ENCODE measurements at places on chromosomes 7 and 10. TPM values are rescaled to one million over a fixed set of nuclear protein-coding genes. Genes with fewer than 3 reads are reported as not detected.

Gene INPP5A
- 43.6 TPM for total RNA-seq

Gene SEMA3C
- total RNA-seq = 18.3 TPM

Gene VIPR2
- 3.2 TPM for total RNA-seq

Gene LRRD1
- total RNA-seq = not detected

Gene RAB18
- 125 TPM for total RNA-seq

Gene OR9A2
- total RNA-seq = not detected

Gene DDX56
- total RNA-seq = 51.1 TPM

Gene STEAP1B
- 0.91 TPM for total RNA-seq

Gene FAM25A
- not detected for total RNA-seq

Gene MRLN
- 87.4 TPM for total RNA-seq

Gene TMEM236
- total RNA-seq = 1.0 TPM

Gene KCP
- 0.15 TPM for total RNA-seq

Gene BUB3
- total RNA-seq = 28.6 TPM

Gene PCBD1
- 58.9 TPM for total RNA-seq

Gene TET1
- total RNA-seq = 1.8 TPM

Gene NCF1
- 2.0 TPM for total RNA-seq

Gene SOSTDC1
- total RNA-seq = not detected

Gene ZNF467
- total RNA-seq = 2.2 TPM

Gene TMEM178B
- 4.2 TPM for total RNA-seq

Gene SPDYE2
- not detected for total RNA-seq

Gene PDK4
- total RNA-seq = 585 TPM

Gene KCND2
- 1.3 TPM for total RNA-seq

Gene CYP2C19
- not detected for total RNA-seq

Gene ACTL6B
- total RNA-seq = not detected

Gene TRPV5
- not detected for total RNA-seq

Gene ZNF853
- 10.4 TPM for total RNA-seq
